Caco-2 (cell line): ENCODE measurements at places on chromosomes 13 and 19.

DNA sequence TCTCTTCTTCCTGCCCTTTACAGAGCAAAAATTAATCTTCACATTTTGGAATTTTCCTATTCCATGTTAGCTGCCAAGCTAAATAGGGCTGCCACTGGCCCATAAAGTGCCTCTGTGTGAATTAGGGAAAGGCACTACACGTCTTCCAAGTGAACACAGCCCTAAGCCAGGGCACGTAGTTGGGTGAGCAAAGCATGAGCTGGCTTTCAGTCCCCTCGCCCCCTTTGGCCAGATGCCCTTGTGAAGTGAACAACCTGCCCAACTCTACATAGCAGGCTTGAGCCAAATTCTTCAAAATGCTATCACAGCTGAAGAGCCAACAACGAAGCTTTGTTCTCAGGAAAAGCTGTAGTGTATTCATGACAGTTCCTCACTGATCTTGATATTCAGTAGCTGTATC lies 213.1 kb downstream of the OXGR1 start:
- DNase-seq, result no peak

GRCh38 chr13:74870865-74871264 lies 611.1 kb downstream of the TBC1D4 start:
- no peak for DNase-seq

DNA sequence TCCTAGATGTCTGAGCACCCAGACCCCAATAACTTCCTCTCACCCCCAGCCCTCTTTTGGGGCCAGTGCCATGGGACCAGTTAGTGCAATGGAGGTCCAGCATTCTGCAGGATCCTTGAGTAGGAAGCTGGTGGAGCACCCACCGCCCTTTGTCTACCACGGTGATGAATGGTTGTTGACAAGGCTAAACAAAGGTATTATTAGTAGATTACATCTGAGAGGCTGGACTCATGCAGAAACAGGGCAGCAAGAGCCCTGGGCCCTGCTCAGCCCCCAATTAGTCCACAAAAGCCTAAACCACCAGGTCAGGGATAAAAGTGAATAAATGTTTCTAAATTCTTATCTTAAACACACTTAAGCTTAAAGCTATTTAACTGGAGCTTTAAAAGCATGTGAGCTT lies 196.5 kb upstream of the TSHZ3 start:
- DNase-seq, result no peak

DNA sequence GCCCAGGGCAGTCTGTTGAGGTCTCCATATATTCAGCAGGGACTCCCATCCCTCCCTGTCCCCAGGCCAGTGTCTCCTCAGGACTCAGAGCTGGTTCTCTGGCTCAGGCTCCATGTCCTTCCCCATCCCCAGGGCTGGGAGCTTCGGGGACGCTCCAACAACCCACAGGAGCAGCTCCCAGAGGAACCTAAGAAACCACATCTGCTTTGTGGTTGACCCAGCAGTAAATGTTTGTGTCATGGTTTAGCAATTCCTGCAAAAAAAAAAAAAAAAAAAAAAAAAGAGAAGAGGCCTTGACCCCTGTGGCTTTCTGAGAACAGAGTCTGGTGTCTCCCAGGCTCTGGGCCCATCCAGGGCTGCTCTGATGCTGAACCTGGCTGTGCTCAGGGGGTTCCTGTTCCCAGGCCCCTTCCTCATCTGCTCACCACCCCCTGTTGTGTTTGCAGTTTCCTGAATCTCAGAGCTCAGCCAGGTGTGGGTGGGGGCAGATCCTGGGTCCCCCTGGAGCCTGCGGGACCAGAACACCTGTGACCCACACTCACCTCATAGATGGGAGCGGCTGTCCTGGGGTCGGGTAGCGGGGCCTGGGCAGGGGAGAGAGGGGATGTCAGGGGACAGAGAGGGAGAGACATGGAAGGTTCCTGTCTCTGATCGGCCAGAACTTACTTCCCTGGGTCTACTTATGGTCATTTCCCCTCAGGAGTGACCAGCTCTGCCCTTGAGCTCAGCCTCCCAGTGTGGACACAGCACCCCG lies 25.2 kb upstream of the CEACAM1 start:
- DNase-seq, result no peak

GRCh38 chr19:48970923-48971395 lies 5.8 kb downstream of the FTL start:
- peak; percentile 79 for DNase-seq

DNA sequence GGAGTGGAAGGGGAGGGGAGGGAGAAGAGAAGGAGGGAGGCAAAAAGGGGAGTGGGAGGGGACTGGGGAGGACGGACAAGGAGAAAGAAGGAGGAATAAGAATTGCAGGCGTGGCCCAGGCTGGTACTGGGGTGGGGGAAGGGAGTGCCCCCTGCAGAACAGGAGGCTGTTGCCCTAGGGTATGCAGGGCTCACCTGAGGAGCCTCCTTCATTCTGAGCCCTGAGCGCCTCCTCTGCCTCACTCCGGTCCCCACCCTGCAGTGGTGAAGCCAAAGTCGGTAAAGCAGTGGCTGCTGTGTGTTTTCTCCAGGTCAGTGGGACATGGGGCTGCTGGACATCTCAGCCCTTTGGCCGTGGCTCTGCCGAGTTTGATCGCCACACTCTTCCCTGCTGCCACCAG lies 9.1 kb upstream of the CDC16 start:
- DNase-seq, result no peak

DNA sequence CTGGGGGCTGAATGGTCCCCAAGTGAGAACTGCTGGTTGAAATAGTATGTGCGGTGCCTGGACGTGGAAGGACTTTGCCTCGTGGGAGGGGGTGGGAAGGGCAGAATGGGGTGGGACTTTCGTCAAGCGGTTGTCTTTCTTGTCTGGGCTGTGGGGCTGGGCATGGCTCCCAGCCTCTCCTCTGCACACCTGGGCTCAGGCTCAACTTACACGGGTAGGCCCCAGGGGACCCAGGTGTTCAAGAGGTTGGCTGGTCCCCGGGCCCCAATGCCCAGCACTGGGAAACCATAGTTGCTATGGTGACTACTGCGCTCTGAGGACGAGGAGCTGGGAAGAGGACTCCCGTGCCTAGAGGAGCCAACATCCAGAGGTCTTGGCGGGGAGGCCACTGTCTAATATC lies 7.3 kb downstream of the NWD1 start:
- no peak for DNase-seq

DNA sequence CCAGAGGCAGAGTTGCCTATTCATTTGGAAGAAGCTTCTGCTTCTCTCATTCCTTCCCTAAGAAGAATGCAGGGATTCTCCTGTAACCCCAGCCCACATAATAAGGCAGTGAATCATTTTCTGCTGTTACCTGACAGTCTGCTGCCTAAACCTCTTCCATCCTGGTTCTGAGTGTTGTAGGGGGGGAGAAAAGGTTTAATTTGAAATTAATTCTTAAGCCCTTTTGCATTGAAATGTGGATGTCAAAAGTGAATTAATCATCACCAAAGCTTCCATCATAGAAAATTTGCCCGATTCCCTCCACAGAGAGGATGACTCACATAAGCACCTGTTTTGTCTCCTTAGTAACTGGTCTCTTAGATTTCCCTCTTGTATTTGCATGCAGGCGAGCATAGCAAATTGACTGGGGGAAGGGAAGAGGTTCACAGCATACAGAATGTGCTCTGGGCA lies 146.7 kb upstream of the FNDC3A start:
- DNase-seq, result no peak

GRCh38 chr13:99847318-99847750 lies 124.2 kb downstream of the ZIC5 start:
- no peak for DNase-seq

GRCh38 chr19:21352830-21353229 lies 6.0 kb upstream of the ZNF738 start:
- no peak for DNase-seq

DNA sequence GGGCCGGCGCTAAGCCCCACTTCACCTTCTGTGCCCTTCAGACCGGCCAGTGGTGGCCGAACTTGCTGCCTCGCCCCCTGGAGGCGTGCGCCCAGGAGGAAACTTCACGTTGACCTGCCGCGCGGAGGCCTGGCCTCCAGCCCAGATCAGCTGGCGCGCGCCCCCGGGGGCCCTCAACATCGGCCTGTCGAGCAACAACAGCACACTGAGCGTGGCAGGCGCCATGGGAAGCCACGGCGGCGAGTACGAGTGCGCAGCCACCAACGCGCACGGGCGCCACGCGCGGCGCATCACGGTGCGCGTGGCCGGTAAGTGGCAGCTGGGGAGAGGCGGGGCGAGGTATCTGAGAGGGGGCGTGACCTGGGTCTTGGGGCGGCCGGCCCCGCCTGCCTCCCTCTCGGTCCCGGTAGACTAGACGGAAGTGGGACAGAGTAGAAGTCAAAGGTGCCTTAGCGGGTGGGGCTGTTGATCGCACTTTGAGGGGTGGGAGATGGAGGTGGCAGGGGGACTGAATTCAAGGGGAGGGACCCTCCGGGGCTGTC lies 5.6 kb downstream of the ICAM5 start:
- DNase-seq, result no peak

DNA sequence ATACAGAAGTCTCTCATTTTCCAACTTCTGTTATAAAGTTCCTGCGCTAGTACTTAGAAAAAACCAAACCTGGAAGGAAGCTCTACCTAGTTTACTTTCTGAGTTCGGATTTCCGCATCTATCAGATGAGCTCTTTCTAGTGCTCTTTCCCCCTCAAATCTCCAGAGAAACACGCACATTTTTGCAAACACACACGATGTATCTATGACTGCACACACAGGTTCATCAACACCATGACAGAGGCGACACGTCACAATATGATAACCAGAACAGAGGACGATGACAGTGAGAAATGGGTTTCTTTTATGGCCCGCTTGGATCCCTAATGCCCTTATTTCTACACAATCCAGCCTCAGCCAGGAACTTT lies 629 bp upstream of the LRRC63 start:
- peak; percentile 35 for DNase-seq

DNA sequence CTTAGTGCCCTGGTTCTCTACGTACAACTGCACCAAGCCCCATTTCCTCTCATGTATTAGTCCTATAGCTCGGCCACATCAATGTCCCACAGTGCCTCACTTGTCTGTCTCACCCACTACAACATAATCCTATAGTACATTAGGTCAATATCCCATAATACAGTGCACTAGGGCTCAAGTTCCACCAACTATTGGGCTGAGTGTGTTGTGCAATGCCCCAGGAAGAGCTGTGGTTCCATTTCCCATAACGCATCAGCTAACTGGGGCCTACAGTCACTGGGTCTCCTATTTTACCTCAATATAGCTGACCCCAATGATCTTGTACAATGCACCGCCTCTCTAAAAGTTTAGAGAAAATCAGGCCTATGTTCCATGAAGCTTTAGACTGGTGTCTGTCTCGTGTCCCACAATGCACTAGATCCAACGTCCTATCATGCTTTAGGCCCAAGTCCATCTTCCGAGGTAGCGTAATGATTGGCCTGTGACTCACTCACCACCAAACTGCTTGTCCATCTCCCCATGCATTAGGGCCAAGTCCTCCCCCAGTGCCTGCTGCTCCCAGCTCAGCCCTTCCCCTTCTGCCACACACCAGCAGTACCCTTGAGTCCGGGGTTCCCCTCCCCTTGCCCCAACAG lies 21.8 kb downstream of the TSKS start:
- no peak for DNase-seq

- no peak for DNase-seq
Measured at GRCh38 chr13:51518827-51519226, 65.4 kb upstream of the WDFY2 start.

GRCh38 chr19:18802354-18802753 lies 11.2 kb upstream of the COMP start:
- no peak for DNase-seq

- no peak for DNase-seq
Measured at GRCh38 chr19:44553478-44554171, 24.1 kb upstream of the CEACAM20 start.

DNA sequence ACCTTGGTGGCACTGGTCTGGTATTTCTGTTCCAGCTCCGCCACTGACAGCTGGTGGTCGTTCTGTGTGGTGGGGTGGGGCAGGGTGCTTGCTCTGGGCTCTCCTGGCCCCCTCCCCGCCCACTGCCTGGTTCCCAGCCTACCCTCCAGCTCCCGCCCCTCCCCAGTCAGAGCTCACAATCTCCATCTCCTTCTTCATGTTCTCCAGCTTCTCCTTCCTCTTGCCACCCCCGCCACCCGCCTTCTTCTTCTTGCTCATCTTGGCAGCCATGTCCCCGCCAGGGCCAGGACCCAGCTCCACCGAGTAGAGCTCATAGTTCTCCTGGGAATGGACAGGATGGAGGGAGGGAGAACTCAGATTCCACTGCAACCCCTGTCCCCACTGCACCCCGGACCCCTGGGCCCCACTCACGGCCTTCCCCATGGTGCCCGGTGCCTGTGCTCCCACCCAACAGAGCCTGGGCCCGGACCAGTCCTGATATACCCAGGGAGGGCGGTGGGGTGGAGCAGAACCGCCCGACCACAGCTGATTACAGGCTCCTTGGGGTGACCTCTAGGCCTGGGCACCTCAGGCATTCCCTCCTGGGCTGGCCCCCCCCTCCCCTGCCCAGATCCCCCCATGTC lies at the start of gene ATP4A:
TSS of gene ATP4A (minus strand) at position 452 of the 623 bp plus-strand sequence. CDS start at position 423, 29 bp downstream.
- no peak for DNase-seq

DNA sequence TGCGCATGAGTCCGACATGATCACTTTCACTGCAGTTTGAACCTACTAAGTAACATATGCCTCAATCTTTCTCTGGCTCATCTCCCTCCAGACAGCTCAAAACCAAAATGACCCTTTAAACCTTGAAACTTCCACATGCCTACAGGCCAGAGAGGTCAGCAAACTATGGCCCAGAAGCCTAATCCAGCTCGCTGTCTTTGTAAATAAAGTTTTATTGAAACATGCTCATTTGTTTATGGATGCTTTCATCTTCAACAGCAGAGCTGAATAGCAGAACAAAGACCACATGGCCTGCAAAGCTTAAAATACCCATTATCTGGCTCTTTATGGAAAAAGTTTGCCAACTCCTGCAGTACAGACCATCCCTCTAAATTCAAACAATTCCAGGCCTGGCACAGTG lies 15.6 kb downstream of the FBXO46 start:
- no peak for DNase-seq

- DNase-seq, result no peak
Measured at GRCh38 chr13:98729658-98730057, 22.8 kb downstream of the SLC15A1 start.

DNA sequence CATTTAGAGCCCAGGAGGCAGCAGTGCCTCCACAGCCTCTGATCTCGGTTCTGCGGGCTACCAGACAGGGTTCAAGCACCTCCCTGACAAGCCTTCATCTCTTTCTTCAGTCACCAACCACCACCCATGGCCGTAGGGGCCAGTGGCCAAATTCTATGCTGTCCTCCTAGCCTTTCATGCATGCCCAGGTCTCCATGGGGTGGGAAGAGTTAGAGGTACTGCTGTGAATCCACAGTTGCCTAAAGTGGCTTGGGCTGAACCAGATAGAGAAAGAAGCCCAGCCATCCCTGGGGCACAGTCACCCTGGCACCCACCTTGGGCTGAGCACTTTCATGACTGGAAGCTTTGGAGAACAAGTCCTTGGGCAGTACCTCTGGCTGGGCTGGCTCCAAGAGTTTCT lies 97.4 kb downstream of the ZDHHC20 start:
- DNase-seq, result no peak

DNA sequence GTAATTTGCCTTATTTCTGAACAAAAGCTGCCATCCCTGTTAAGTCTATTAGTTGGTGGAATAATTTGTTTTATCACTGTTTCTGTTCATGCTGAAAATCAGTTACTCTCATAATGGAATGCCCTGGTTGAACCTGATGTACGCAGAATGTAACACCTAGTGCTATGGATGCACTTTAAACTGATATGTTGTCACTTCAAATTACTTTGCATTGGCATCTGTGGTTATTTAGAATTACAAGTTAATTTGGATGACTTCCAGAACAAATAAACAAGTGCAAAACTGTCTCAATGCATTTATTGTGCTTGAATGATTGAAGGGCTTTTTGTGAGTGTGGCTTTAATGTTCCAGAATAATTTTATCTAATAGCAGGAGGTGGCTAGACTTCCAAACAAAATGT lies 368.2 kb upstream of the SLITRK5 start:
- no peak for DNase-seq
